ENCODE measurements at places on chromosomes 7 and 10.

DNA sequence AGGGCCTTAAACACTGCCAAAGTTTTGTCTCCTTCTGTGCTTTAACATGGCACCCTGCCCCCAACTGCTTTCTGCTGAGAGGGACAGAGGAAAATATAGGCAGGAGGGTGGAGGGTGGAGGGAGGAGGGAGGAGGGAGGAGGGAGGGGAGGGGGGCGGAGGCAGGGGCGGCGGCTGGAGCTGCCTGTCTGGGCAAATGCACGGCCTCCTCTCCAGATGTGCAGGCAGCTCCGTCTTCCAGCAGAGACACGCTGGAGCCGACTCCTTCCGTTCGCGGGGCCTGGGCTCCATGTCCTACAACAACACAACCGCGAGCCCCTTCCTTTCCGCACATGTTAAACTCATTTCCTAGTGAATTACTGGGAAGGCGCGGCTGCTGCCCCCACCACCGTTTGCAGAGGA is 14.2 kb downstream of the EBF3 start:
- no peak for DNase-seq

DNA sequence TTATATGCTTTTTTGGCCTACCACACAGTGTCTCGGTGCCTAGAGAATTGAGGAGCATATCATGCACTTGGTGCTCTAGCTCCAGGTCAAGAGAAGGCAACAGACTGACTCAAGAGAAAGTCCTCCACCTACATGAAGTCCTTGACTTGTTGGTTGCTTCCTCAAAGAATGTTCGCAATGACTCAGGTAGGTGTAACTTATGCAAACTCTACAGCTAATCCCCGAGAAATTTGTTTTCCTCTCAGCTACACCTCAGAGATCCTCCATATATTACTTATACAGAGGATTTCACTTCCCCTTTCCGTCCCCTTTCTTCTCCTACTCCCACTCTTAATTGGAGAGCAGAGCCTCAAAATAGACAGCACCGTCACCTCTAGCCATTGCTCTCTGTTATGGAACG is 1013.1 kb downstream of the KCNMA1 start:
- DNase-seq = no peak

DNA sequence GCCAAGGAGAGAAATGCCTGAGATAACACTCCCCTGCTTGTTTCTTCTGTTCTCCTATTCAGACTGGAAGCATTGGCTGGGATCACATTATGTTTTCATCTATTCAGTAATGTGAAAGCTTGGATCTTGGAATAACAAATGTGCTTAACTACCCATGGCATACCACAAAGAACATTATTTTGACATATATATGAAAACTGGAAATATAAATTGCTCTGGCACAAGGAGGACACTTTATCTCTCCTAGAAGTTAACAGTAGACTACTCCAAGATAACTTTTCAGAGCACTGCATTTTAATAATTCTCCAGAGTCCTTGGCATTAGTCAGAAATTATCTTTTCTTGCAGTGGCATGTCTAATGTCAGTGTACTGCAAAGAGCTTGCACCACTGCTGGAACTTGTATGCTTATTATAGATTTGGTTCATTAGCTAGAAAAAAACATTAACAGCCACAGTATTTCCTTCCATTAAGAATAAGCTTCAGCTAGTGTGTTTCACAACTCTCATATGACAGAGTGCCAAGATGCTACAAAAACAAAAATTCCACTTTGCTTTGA is 169.3 kb upstream of the LRRN3 start:
- DNase-seq = no peak

DNA sequence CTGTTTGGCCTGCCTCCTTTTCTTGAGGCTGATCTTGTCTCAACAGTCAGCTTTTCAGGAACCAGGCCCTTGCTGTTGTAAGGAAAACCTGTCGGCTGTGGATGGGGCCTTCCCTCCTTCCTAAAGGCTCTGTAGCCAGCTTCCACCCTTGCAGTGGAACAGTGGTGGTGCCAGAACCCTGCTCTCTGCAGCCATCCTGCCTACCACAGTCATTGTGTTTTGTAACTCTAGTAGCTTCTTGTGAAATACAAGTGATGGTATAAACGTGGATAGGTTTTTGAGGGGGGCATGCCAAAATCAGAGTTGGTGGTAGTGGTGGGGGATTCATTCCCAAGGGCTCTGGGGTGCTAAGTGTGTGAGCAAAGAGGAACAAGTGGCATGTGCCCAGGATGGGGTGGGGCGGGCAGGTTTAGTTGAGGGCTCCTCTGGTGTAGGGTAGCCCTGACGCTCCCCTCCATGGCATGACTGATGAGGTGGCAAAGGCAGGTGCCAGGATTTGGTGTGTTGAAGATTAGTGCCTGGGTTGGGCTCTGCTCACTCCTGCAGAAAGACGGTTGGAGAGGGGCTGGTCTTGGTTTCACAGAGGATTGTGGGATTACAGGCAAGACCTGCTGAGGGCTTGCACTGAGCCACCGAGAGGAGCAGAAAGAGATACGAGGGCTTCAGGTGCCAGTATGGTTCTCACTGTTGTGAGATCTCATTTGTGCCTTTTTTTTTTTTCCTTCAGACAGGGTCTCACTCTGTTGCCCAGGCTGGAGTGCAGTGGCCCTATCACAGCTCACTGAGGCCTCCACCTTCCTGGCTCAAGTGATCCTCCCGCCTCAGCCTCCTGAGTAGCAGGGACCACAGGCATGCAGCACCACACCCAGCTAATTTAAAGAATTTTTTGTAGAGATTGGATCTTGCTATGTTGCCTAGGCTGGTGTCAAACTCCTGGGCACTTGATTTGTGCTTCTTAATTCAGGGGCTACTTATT is 7.4 kb downstream of the TSPAN14 start:
- no peak for DNase-seq

- DNase-seq = no peak
These were observed 14.5 kb downstream of the EGFR start for GRCh38 chr7:55033236-55033846.

DNA sequence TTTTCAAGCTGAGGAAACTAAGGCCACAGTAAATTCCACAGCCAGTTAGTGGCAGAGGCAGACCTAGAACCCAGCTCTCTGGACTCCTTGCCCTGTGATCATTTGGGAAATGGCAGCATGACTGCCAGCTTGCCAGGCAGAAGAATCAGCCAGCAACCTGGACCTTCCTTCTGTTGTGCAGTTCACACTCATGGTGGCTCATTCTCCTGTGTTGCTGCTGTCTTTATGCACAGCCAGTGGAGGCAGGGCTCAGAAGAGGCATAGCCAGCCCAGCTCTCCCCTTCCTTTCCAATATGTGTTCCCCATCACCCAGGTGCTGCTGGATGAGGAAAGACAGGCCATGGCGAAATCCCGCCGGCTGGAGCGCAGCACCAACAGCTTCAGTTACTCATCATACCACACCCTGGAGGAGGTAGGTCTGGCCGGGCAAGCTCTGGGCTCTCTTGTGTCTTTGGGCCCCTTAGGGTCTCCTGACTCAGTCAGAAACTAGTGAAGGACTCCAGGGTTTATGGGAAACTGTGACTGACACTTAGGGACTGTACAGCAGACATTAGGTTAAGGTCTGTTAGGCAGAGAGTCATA is 14.8 kb downstream of the CPA5 start:
- DNase-seq = no peak

GRCh38 chr10:123287594-123288247 is 133.5 kb downstream of the BUB3 start:
- no peak for DNase-seq

DNA sequence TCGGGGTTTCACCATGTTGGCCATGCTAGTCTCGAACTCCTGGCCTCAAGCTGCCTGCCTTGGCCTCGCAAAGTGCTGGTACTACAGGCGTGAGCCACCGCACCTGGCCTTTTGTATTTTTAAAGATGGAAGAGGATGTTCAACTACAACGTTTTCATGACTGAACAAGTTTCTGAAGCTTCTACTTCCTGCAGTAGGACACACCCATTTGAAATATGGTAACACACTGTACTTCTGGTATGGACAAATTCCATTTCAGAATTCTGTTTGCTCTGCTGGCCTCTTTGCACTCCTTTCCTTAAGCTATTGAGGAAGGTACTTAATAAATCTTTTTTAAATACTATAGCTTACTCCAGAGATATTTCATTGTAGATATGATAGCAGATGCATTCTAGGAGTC is 10.9 kb upstream of the CDK1 start:
- DNase-seq = no peak

Data from DMS 273 treated with DMSO at 0.1 percent for 48 hours (cell line).